ENCODE measurements at places on chromosomes 4 and X. TPM values are rescaled to one million over a fixed set of nuclear protein-coding genes. Genes with fewer than 3 reads are reported as not detected.

DNA sequence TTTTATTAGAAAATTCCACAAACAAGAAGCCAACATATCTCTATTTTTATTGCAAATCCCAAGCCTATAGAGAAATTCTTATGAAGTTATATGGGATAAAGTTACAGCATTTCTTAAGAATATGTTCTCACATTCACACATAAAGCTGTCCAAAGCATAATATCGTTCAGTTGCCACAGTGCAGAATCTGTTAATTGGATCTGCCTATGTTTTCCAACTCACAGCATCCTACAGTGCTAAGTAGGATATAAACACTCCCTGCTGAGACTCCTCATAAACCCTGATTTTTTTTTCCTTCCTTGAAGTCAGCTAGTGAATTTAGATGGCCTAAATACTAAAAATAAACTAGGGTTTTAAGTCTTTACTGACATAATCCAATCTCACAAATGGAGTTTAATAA, 307.9 kb downstream of the PDGFC start:
- DNase-seq = no peak

The OCIAD1 gene
- 121 TPM for total RNA-seq

DNA sequence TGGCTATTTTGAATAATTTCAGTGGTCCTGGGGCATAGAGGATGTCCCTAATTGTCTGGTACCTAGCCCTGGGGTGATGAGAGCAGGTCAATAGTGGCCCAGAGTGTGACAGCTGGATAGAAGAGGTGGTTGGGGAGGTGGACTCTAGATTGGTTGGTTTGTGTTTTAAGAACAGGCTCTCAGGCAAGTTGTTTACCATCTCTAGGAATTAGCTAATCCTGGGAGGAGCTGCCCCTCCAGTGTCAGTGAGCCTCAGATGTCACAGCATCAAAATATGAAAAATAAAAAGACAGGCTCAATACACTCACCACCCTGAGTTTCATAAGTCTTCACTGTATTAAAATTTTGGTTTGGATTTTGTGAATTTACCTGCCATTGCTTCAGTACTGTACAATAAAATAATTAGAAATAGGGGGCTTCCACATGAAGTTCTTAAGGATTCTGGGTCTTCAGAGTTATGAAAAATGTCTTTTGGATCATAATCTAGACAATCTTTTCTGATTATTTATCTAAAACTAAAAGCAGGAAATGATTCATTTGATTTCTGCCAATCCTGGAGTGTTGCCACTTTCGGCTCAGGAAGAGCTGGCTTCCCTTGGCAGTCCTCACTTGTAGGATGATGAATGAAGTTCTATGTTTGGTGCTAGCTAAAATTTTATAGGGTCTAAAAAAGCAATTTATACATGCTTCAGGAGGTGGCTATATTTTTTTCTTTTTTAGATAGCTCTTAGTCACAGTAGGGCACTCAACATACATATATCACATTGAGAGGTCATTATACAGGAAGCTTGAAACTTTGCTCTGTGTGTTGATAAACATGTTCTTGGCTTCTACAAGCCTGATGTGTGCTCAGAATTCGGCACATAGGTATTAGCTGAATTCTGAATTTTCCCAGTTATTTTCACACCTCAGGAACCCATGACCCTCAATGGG, 395.1 kb downstream of the RAB28 start:
- no peak for DNase-seq

The MAGEA4 gene
- not detected for total RNA-seq
